ENCODE measurements at places on chromosomes 13 and 19.

DNA sequence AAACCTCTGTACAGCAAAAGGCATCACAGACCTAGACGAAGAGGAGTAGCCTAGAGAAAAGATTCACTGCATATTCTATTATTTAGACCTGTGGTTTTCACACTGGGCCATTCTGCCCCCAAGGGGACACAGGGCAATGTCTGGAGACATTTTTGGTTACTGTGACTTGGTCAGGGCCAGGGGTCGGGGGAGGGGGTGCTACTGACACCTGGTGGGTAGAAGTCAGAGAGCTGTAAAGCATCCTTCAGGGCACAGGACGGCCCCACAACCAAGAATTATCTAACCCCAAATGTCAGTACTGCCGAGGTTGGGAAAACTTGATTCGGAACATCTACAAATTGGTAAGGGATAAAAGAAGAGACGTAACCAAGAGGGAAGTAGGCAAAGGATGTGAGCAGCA is 11.3 kb downstream of the ELAVL1 start:
- DNase-seq, result no peak

DNA sequence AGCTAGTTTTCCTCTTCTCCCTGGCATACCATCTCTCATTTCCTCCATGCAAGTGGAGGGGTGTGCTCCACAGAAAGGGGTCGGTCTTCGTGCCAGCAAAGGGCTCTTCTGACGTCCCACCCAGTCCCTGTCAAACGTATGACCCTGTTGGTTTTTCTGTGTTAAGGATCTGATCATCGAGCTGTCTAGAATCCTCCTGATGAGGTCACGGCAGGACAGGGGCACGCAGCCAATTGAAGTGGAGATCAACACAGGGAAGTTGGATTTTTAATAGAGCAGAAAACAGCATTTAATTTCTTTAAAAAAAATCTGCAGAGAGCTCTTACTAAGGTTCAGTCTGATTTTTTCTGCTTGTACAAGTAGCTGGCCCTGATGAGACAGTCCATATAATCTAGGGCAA is 339.4 kb downstream of the TEX29 start:
- DNase-seq, result no peak

- DNase-seq, result no peak
Observed at GRCh38 chr19:41009700-41010235, 18.7 kb downstream of the CYP2B6 start.

GRCh38 chr19:37926711-37927110 is 19.7 kb downstream of the SIPA1L3 start:
- no peak for DNase-seq

DNA sequence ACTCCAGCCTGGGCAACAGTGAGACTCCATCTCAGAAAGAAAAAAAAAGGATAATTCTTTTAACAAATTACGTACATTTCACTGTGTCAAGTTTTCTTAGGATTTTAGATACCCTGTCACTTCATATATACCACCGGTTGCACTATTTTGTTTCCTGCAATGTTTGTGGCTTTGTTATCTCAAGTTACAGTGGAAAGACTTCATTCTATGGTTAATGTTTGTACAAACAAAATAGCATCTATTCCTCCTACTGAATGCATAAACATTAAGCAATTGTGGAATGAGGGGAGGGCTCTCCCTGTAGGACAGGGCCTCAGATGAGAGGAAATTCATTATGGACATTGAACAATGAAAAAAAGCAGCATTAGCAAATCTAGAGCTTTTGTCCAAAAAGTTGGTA is 120.1 kb downstream of the DNAJC3 start:
- DNase-seq, result no peak
